ENCODE measurements at places on chromosomes 2 and 18.
A peak's percentile ranks its signal among the peaks of the same experiment; 100 is the strongest.

GRCh38 chr2:101112772-101113157, 38.4 kb downstream of the TBC1D8 start:
- no peaks in the 10 kb centered on the region for H3K27me3 ChIP-seq
- no peak overlapping the region for H3K27ac ChIP-seq
- DNase-seq = no peak
- no peaks in the 10 kb centered on the region for H3K36me3 ChIP-seq
- peaks cover 13% of the 10 kb centered on the region for H3K4me1 ChIP-seq

DNA sequence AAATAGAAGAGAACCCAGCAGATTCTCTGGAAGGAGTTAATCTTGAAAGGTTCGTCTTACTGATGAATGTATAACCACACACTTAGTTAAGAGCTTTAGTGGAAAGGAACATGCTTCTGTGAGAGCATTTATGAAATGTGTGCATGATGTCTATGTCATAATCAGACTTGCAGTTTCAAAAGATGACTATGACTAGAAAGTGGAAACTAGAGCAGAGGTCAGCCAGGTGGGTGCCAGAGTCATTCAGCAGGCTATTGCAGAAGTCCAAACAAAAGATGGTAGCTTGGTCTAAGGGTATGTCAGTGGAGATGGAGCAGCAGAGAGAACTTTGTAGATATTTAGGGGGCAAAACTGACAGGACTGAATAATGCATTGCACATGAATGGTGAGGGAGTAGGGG, 825.8 kb downstream of the DCC start:
- DNase-seq = no peak
- no peak overlapping the region for H3K4me3 ChIP-seq
- no peak overlapping the region for H3K27ac ChIP-seq
- H3K27me3 ChIP-seq = no peaks in the 10 kb centered on the region
- no peaks in the 10 kb centered on the region for H3K36me3 ChIP-seq

DNA sequence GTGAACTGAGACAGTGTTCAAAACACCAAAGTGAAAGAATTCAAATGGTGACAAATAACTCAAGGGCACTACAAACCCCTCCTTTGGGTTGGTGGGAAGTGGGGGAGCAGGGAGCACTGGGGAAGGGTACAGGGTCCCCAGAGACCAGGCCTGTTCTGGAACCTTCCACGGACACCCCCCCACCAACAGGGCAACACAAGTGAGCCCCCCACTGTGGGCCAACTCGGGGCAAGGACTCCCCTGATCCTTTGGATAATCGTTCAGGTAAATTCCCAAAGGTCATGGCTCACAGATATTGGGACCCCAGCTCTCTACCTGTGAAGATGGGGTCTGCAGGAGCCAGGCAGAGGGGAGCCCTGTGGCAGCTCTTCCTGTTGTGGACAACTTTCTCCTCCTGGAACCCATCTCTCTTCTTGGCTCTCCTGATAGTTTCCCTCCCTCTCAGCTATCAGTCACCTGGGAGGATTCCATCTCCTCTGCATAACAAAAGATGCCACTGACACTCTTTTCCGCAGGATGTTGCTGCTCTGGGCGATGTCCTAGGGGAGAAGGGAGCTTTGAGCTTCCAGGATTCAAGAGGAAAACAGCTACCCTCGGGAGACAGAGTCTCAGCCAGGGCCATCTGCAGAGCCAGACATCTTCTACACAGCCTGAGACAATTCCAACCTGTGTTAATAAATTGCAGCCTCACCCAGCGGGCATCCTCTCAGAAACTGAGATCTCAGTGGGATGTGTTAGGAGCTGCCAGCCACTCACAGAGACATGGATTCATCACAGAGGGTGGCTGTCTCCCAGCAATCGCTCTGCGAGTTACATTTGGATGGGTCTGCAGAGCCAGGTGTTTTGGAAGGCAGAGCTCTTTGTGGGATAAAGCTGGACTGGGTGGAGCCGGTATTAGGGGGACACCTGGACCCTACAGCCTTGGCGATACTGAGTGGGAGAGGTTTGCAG, 35.4 kb downstream of the MBP start:
- no peak for DNase-seq
- peaks cover 43% of the 10 kb centered on the region for H3K4me1 ChIP-seq
- H3K36me3 ChIP-seq = peaks cover 6% of the 10 kb centered on the region
- peak overlapping the region; percentile 47 for H3K27ac ChIP-seq

GRCh38 chr18:37548679-37549289, 16.8 kb downstream of the CELF4 start:
- no peak for DNase-seq
- H3K27me3 ChIP-seq = peaks cover 2% of the 10 kb centered on the region
- H3K4me3 ChIP-seq = no peak overlapping the region
- peaks cover 31% of the 10 kb centered on the region for H3K4me1 ChIP-seq
- no peak overlapping the region for H3K27ac ChIP-seq
- H3K36me3 ChIP-seq = peaks cover 3% of the 10 kb centered on the region
